ENCODE measurements at places on chromosomes 2 and 18. TPM values are rescaled to one million over a fixed set of nuclear protein-coding genes. Genes with fewer than 3 reads are reported as not detected.

DNA sequence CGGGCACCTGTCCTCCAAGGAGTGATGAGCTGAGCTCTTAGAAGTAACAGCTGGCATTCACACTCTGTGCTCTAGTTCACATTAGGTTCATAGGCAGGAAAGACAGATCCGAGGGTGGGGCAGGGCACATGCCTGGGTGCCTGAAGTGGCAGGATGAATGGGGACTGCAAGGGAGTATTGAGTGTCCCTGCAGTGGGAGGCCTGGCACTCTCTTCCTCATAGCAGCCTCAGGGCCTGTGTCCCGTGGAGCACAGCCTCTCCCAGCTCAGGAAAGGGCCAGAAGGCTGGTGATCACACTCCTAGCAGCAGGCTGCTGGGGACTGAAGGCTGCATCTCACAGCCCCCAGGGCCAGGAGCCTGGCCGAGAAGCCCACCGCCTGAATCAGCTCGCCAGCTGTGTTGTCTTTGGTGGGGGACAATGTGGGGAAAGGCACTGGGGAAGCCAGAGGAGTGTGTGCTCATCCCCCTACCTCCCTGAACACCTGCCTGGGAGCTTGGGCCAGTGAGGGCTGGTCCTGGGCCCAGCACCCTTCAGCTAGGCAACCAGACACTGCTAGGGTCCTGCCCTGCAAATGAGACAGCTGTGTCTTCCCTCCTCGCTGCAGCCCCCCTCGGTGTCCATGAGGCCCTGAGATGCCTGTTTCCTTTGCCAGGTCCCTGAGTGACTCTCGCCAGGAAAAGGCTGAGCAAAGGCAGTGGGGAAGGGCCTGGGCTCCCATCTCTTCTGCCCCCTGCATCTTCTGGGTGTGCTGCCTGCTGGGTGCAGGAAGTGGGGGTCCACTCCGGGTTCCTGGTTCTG, 48.2 kb upstream of the HS6ST1 start:
- no peaks in the 10 kb centered on the region for H3K36me3 ChIP-seq
- no peaks in the 10 kb centered on the region for H3K27me3 ChIP-seq
- DNase-seq = no peak
- peaks cover 23% of the 10 kb centered on the region for H3K4me1 ChIP-seq
- no peak overlapping the region for H3K4me3 ChIP-seq
- H3K27ac ChIP-seq = no peak overlapping the region

DNA sequence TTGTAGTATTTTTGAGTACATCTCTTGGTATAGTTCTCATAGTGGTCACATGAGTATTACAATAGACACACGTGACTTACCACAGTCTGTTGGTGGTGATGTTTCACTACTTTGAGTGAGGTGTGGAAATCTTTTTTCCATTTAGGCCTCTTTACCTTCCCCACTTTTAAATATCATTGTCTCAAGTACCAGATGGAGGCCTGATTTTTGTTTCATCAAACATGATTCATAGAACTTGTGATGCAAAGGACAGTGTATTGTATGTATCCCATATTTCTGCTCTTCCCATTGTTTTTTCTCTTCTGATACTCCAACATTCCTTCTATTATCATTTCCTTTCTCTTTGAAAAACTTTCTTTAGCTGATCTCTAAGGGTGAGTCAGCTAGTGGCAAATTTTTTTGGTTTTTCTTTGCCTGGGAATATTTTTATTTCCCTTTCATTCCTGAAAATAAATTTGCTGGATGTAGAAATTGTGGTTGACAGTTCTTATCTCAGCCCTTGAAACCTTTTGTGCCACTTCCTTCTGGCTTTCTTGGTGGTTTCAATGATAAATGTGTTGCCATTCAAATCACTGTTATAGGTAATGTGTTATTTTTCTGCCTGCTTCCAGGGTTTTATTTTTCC, 32.8 kb downstream of the RFX8 start:
- H3K36me3 ChIP-seq = no peaks in the 10 kb centered on the region
- no peak overlapping the region for H3K4me3 ChIP-seq
- H3K4me1 ChIP-seq = peaks cover 29% of the 10 kb centered on the region
- peak overlapping the region; percentile 76 for H3K27ac ChIP-seq
- no peaks in the 10 kb centered on the region for H3K27me3 ChIP-seq

DNA sequence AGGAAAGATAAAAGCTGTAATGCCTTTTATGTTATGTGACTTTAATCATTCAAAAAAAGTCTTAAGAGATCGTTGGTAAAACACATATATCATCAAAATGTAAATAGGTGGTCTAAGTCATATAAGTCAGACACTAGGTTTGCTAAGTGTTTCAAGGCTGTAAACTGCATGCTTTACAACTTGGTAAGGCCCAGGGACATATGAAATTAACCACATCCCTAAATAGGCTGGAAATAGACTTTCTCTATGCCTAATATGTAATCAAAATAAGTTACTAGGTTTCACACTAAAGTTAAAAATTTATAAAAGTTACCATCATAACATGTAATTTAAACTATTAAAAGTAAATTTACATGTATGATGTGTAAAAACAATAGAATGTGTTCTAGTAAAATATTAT, 946.3 kb upstream of the LRATD1 start:
- no peak for DNase-seq
- no peaks in the 10 kb centered on the region for H3K36me3 ChIP-seq
- no peaks in the 10 kb centered on the region for H3K27me3 ChIP-seq

DNA sequence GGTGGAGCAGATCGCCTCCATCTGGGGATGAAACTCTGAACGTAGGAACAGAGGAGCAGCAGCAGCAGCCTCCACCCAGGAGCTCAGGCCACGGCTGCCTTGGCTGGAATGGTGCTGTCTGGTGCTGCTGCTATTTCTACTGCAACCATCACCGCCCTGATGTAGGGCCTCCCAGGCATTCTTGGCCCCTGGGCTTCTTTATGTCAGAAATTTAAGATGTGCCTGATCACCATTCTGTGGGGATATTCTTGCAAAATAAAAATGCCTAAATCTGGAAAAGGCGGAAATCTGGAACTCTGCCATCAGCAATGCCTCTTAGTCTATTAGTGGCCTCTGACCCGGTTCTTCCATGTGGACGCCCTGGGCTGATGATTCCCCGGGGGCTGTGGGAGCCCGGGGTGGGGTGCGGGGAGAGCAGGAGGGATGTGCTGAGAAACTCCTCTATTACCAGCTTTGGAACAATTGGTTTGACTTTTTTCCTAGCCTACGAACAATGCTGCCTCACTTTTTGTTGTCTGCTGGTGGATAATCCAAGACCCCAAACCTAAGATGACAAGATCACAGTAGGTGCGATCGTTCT, 47.2 kb downstream of the FAM124B start:
- H3K27me3 ChIP-seq = peaks cover 5% of the 10 kb centered on the region
- H3K27ac ChIP-seq = no peak overlapping the region
- no peak for DNase-seq
- no peaks in the 10 kb centered on the region for H3K4me1 ChIP-seq

GRCh38 chr2:203122317-203122986, 107.8 kb downstream of the NBEAL1 start:
- no peaks in the 10 kb centered on the region for H3K4me1 ChIP-seq
- no peak overlapping the region for H3K4me3 ChIP-seq
- H3K27ac ChIP-seq = no peak overlapping the region
- peaks cover 4% of the 10 kb centered on the region for H3K36me3 ChIP-seq
- no peak for DNase-seq

DNA sequence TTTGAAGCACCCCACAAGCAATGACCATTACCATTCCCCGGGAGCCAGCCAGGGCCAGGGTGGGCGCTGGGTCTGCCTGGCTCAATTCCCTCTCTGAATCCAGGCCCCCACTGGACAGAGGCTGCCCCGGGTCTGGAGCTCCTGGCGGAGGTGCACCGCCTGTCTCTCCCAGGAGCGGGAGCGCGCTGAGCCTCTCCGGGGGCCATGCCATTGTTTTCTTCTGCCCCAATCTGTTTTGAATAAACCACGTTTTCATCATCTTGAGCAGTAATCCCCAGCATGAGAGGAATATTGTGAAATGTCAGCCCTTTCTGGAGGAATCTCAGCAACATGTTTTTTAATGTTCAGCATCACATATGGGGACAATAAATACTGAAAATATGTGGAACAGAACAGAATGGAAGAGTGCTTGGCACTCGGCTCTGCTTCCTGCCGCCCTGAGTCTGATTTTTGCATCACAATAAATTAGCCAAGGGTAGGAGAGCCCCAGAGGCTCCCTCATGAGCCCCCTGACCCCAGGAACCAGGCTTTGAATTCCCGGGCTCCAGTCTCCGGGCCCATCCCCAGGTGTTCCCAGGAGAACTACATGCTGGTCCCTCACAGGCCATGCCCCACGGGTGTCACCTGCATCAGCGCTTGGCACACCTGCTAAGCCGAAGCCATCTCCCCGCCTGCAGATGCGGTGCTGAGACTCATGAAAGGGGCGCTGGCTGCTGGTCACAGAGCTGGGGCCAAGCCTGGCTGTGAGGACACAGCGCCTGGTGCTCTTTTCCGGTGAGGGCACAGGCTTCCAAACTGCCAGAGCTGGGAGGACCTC, 88.8 kb downstream of the INHBB start:
- no peak overlapping the region for H3K4me3 ChIP-seq
- H3K4me1 ChIP-seq = no peaks in the 10 kb centered on the region
- DNase-seq = no peak
- no peak overlapping the region for H3K27ac ChIP-seq

- peaks cover 10% of the 10 kb centered on the region for H3K4me1 ChIP-seq
- H3K36me3 ChIP-seq = peaks cover 1% of the 10 kb centered on the region
- H3K27ac ChIP-seq = no peak overlapping the region
- no peak for DNase-seq
- H3K27me3 ChIP-seq = no peaks in the 10 kb centered on the region
- no peak overlapping the region for H3K4me3 ChIP-seq
Observed at GRCh38 chr2:25817630-25818029, 60.7 kb downstream of the ASXL2 start.

GRCh38 chr18:48777026-48777743, 173.6 kb downstream of the SMAD7 start:
- DNase-seq = no peak
- no peaks in the 10 kb centered on the region for H3K27me3 ChIP-seq
- no peak overlapping the region for H3K4me3 ChIP-seq
- H3K4me1 ChIP-seq = no peaks in the 10 kb centered on the region

DNA sequence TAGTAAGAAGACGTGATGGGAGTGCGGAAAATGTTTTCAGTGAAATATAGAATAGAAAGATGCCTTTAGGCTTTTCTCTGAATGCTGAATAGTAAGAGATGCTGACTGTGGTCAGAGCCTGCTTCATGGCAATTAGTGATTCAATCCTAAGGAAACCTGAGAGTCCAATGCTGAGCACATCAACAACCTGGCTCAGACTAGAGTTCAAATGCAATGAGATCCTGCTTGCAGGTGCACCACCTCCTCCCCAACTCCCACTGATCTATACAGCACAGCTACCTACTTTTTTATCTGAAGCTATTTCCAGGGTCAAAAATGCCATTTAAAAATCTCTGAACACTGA, 65.4 kb downstream of the AAK1 start:
- DNase-seq = no peak
- no peak overlapping the region for H3K4me3 ChIP-seq
- peaks cover 15% of the 10 kb centered on the region for H3K4me1 ChIP-seq
- H3K27ac ChIP-seq = no peak overlapping the region
- no peaks in the 10 kb centered on the region for H3K27me3 ChIP-seq

DNA sequence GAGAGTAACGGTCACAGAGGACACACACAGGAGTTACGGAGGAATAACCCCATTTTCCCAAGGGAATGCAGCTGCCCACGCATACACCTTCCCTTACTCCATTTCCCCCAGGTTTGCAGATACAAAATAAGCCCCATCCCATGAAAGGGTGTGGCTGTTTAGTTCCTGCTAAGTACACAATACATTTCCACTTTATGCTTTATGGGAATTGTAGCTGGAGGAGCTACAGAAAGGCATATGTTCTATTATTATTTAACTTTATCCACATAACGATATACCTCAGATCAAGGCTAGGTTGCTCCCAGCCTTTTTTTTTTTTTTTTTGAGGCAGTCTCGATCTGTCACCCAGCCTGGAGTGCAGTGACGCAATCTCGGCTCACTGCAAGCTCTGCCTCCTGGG, 22.7 kb upstream of the INO80D start:
- no peaks in the 10 kb centered on the region for H3K4me1 ChIP-seq
- no peak for DNase-seq
- H3K36me3 ChIP-seq = no peaks in the 10 kb centered on the region
- no peak overlapping the region for H3K4me3 ChIP-seq

DNA sequence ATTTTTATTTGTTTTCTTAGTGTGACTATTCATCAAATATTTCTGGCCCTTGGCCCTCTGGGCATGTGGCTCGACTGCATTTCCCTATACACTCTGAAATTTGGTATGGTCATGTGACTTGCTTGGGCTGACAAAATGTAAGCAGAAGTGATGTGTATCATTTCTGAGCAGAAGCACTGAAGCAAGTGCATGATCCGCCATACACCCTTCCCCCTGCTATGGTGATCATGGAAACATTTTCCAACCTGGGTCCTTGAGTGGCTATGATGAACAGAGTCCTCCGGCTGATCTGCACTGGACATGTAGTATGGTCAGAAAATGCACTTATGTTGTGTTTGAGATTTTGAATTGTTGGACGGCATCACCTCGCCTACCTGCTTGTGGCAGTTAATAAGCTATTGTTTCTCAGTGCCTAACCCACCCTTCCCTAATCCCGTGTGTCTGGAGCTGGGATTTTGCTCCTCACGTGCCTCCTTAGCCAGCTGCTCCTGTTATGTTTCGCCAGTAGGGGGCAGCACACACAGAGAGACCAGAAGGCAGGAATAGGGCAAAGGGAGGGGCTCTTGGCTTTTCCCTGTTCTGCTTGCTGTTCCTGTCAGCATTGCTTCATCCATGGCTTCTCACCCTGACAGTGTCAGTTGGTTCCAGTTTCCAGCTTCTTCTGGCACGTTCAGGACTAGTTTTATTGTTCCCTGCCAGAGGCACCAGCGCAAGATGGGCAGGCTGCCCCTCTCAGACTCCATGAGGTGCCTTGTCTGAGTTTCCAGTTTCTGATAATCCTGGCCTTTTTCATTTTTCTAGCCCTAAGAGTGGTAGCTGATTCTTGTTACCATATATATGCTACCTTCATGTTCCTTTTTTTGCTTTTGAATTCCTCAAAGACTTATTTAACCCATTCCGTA, 207.4 kb downstream of the ARL6IP6 start:
- H3K4me1 ChIP-seq = peaks cover 10% of the 10 kb centered on the region
- no peaks in the 10 kb centered on the region for H3K27me3 ChIP-seq
- no peak overlapping the region for H3K27ac ChIP-seq
- peak; percentile 49 for DNase-seq

DNA sequence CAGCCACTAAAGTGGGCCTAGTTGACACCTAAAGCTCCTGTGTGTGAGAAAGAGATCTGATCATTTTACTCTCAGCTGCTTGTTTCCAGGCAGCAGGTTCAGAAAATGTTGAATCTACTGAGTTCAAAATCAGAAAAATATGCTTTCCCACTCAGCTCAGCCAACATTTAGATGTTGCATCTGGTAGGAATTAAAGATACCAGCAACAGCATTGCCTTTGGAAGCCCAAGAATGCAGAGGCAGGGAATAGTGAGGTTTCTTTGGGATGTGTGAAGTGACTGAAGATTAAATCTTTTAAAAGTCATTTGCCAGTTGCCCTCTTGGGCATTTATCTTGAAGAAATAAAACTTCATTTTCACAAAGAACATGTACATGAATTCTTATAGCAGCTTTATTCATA, 33.9 kb upstream of the DOCK10 start:
- no peaks in the 10 kb centered on the region for H3K36me3 ChIP-seq
- H3K27me3 ChIP-seq = no peaks in the 10 kb centered on the region
- H3K27ac ChIP-seq = no peak overlapping the region

The APOB gene
- not detected for polyA plus RNA-seq

The CXCR2 gene
- polyA plus RNA-seq = 1.5 TPM

Measured in keratinocyte (primary cell).